ENCODE measurements at places on chromosomes 4 and X.

- no peaks in the 10 kb centered on the region for H3K36me3 ChIP-seq
- DNase-seq: no peak
- no peak overlapping the region for H3K27ac ChIP-seq
- no peaks in the 10 kb centered on the region for H3K27me3 ChIP-seq
Measured at GRCh38 chrX:102044496-102044895, 81.0 kb upstream of the TCEAL2 start.

DNA sequence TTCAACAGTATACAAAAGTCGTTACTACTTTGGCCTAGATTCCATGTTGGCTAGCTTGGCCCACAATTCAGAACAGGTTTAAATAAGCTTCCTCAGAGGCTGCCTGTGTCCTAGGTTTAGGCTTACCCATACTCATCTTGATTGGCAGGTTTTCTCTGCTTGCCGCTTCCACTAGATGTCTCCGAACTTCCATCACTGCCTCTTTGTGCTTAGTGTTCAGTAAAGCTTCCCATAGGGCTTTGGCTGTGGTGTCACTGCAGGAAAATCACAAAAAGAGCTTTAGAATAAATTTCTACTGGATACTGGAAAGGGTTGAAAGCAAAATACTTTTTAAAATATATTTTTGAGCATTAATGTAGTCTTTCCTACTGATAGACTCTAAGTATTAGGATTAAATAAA is 52.4 kb downstream of the SCFD2 start:
- no peak overlapping the region for H3K4me3 ChIP-seq
- no peaks in the 10 kb centered on the region for H3K4me1 ChIP-seq
- no peak for DNase-seq

- no peaks in the 10 kb centered on the region for H3K27me3 ChIP-seq
- no peak overlapping the region for H3K27ac ChIP-seq
- DNase-seq: no peak
- no peaks in the 10 kb centered on the region for H3K36me3 ChIP-seq
- H3K4me1 ChIP-seq: no peaks in the 10 kb centered on the region
Measured at GRCh38 chrX:41289095-41289494, 44.9 kb upstream of the DDX3X start.

DNA sequence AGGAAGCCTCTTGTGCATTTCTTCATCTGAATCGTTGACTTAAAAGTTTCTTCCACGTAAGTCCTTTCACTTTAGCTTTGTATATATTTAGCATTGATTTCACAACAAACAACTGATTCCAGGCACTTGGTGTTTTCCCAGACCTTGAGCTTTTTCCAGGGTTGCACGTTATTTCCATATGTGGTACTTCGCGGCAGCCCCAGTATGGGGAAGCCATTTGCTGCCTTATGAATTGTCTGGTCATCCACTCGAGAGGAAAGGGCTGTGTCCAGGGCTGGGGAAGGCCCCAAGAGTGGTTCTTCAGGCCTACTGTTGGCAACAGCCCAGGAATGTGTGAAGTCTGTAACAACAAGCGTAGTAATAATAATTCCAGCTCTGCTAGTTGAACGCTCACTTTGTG is 2.8 kb upstream of the TLR8 start:
- H3K4me3 ChIP-seq: no peak overlapping the region
- no peak for DNase-seq
- H3K27me3 ChIP-seq: no peaks in the 10 kb centered on the region
- no peaks in the 10 kb centered on the region for H3K36me3 ChIP-seq

- no peaks in the 10 kb centered on the region for H3K27me3 ChIP-seq
- no peak overlapping the region for H3K4me3 ChIP-seq
- no peaks in the 10 kb centered on the region for H3K36me3 ChIP-seq
- no peak for DNase-seq
- no peak overlapping the region for H3K27ac ChIP-seq
- no peaks in the 10 kb centered on the region for H3K4me1 ChIP-seq
Measured at GRCh38 chr4:117010671-117011070, 74.7 kb downstream of the TRAM1L1 start.

DNA sequence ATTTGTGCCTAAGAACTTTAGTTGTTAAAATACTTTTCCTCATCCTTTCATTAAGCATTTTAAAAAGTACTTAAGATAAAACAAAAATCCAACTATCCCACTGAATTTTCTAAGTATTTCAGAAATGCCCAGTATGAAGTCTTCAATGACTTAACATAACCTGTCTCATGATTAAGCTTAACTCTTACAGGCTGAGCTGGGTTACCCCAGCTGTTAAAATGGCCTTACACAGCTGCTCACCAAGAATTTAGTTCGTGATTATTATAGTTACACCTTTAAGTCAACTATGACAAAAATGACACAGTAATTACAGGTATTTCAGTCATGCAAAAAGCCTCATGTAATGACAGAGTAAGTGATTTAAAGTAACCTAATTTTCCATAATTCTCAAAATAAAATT is 145.7 kb downstream of the FBXW7 start:
- H3K4me1 ChIP-seq: no peaks in the 10 kb centered on the region
- no peak overlapping the region for H3K27ac ChIP-seq
- H3K36me3 ChIP-seq: no peaks in the 10 kb centered on the region
- no peak for DNase-seq
- H3K4me3 ChIP-seq: no peak overlapping the region
- no peaks in the 10 kb centered on the region for H3K27me3 ChIP-seq

DNA sequence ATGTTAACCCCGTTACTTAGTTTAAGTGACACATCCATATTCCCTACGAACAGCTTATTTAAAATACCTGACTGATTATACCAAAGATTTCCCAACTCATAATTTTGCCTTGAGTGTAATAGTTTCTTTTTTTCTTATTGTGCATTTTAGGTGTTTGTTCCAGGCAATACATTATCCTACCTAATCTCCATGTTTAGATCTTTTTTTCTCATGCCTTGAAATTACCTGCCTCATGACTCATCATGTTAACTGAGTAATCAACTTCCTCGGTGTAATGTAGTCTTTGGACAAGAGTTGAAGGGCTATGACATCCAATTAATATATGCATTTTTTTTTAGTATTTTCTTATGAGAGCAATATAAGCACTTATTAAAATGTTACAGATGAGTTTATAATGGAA is 228.7 kb upstream of the ANKRD50 start:
- no peak overlapping the region for H3K4me3 ChIP-seq
- no peaks in the 10 kb centered on the region for H3K4me1 ChIP-seq
- H3K27me3 ChIP-seq: no peaks in the 10 kb centered on the region
- DNase-seq: no peak

- no peaks in the 10 kb centered on the region for H3K4me1 ChIP-seq
- H3K4me3 ChIP-seq: no peak overlapping the region
- no peaks in the 10 kb centered on the region for H3K36me3 ChIP-seq
- no peak for DNase-seq
- no peaks in the 10 kb centered on the region for H3K27me3 ChIP-seq
Measured at GRCh38 chr4:17924189-17924588, 97.4 kb downstream of the LCORL start.

GRCh38 chr4:84915396-84915780 is 51.1 kb downstream of the WDFY3 start:
- H3K27me3 ChIP-seq: no peaks in the 10 kb centered on the region
- DNase-seq: no peak
- H3K4me3 ChIP-seq: no peak overlapping the region
- no peak overlapping the region for H3K27ac ChIP-seq

DNA sequence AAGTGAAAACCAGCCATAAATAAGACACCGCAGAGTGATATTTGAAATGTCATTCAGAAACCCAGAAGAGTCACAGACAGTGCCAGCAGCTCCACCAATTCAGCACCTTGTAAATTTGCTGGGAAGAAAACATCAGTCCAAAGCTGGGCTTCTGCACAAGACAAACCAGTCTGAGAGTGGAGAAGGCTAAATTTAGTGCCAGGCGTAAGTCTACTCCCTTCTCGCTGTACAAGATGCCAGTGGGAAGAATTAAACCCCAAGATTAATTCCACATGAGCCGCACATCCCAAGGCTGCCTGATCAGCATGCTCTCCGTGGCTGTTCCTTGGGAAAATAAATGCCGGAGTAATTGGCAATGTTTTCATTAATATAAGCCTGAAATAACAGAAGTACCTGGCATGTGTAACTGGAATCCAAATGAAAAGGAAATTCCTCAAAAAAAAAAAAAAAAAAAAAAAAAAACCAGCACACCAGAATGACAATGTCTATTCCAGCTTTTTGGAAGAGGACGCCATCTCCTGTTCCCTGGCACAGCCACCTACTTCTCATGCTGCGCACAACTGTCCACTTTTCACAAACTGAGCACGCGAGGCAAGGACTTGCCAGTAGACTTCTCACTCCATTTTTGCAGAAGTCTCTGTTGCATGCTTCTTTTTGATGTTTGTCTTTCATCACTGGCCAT is 95.5 kb downstream of the NSUN7 start:
- H3K4me1 ChIP-seq: no peaks in the 10 kb centered on the region
- DNase-seq: no peak
- no peaks in the 10 kb centered on the region for H3K36me3 ChIP-seq
- no peak overlapping the region for H3K4me3 ChIP-seq
- H3K27ac ChIP-seq: no peak overlapping the region

- H3K4me3 ChIP-seq: no peak within 1 kb of the TSS
- H3K4me1 ChIP-seq: no peaks in the 10 kb centered on the region
Measured at GRCh38 chrX:52368368-52369055, at the start of gene XAGE2. Gene XAGE2 (plus strand): TSS chrX:52369021. CDS start chrX:52370015, 994 bp downstream.

GRCh38 chr4:116357758-116358157 is 727.6 kb downstream of the TRAM1L1 start:
- DNase-seq: no peak
- no peaks in the 10 kb centered on the region for H3K36me3 ChIP-seq
- no peaks in the 10 kb centered on the region for H3K27me3 ChIP-seq
- H3K27ac ChIP-seq: no peak overlapping the region

GRCh38 chr4:70703619-70704214 is 15.4 kb downstream of the UTP3 start:
- no peaks in the 10 kb centered on the region for H3K36me3 ChIP-seq
- H3K4me1 ChIP-seq: peaks cover 11% of the 10 kb centered on the region

DNA sequence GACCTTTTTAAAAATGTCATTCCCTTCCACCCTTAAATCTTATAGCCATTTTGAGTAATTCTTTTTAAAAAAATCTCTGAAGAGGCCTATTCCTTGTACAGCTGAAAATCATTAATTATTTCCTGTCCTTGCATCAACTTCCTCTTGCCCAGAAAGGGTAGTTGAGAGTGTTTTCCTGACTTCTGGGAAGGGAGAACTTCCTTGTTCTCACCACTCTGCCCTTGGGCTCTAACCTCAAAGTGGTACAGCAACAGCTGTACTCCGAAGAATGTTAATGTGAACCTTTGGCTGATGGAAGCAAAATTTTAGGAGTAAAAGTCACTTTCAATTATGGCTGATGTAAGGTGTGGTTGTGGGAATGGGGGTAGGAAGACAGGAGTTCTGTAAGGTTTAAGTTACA is 15.1 kb upstream of the FABP2 start:
- H3K4me3 ChIP-seq: no peak overlapping the region
- no peak for DNase-seq
- no peaks in the 10 kb centered on the region for H3K36me3 ChIP-seq
- no peaks in the 10 kb centered on the region for H3K4me1 ChIP-seq
- no peaks in the 10 kb centered on the region for H3K27me3 ChIP-seq
- H3K27ac ChIP-seq: no peak overlapping the region

DNA sequence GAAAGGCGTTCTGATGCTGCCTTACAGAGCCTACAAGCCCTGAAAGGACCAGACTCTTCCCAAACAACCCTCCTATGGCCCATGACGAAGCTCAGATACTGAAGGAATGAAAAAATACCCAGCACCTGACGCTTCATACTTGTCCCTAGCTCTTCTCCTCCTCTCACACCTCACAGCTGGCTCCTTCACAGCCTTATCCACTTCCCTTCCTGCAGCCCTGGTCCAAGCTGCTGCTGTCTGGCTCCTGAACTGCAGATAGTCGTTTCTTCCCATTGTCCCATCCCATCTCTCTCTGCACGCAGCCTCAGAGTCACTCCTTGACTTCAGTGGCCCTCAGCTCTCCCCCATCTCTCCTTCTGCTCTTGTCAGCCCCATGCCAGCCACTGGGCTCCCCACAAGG is 56.6 kb downstream of the FAM193A start:
- H3K36me3 ChIP-seq: no peaks in the 10 kb centered on the region
- no peak overlapping the region for H3K27ac ChIP-seq
- H3K4me1 ChIP-seq: peaks cover 9% of the 10 kb centered on the region
- no peak overlapping the region for H3K4me3 ChIP-seq
- DNase-seq: no peak

- H3K27ac ChIP-seq: no peak overlapping the region
- DNase-seq: no peak
- H3K4me1 ChIP-seq: no peaks in the 10 kb centered on the region
- H3K4me3 ChIP-seq: no peak overlapping the region
Measured at GRCh38 chr4:4408576-4409335, 21.9 kb downstream of the NSG1 start.

DNA sequence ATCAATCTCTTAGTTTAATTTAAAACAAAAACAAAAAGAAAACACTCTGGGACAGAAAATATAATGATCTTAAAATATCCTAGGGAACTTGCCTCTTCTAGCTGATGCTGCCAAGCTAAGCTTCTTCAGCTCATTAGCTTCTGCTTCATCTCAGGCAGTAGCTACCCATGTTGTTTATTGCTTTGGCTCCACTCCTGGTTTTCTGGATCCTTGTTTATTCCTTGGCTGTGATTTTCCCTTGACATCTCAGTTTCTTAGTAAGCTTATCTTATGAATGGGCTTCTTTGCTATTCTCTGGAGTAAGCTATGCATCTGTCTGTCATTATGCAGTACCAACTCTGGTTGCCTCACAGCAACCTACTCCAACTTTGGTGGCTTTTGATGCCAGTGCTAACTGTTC is 5.1 kb upstream of the MTHFD2L start:
- H3K4me3 ChIP-seq: no peak overlapping the region
- no peaks in the 10 kb centered on the region for H3K27me3 ChIP-seq
- H3K36me3 ChIP-seq: no peaks in the 10 kb centered on the region
- no peak for DNase-seq
- peaks cover 3% of the 10 kb centered on the region for H3K4me1 ChIP-seq

DNA sequence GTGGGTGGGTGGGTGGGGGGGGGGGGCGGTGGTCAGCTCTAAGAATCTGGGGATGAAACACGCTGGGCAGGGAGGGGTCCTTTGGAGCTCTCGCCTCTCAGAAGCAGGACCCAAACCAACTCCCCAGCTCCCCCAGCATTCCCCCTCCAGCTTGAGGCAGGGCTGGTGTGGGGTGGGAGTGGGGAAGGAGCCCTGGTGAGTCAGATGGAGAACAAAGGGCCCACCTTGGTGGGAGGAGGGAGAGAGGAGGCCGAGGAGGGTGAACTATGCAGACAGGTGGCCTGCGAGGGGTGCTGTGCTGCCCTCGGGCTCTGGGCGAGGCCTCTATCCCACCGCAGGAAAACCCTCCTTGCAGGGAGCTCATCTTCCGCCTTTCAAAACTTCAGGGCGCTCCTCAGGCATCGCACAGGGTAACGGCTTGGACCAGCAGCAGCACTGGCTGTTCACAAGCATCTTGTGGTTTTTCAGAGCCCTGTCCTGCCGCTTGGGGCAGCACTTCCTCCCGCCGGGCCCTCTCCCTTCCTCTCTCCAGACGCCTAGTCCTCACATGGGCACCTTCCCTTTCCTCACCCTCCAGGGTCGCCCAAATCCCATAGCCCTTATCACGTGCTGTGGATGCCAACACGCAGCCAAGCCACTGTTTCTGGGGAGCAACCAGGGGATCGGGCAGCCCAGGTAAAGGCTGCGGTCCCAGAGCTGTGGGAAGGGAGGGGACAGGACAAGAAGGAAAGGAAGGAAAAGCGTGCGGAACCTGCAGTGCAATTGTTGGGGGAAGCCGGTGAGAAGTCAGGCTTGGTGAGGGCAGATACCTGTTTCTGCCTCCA is 34.0 kb upstream of the GRPEL1 start:
- no peaks in the 10 kb centered on the region for H3K36me3 ChIP-seq
- H3K27ac ChIP-seq: no peak overlapping the region
- H3K4me1 ChIP-seq: no peaks in the 10 kb centered on the region
- DNase-seq: no peak
- no peaks in the 10 kb centered on the region for H3K27me3 ChIP-seq

All from Panc1 (cell line).